Kidney epithelial cell (primary cell): ENCODE measurements at places on chromosomes 2 and 18.

GRCh38 chr2:46873604-46874068 is 42.0 kb downstream of the MCFD2 start:
- DNase-seq: peak; percentile 88

- peak; percentile 87 for DNase-seq
Observed at GRCh38 chr2:27765621-27766286, 5.8 kb upstream of the MRPL33 start.

DNA sequence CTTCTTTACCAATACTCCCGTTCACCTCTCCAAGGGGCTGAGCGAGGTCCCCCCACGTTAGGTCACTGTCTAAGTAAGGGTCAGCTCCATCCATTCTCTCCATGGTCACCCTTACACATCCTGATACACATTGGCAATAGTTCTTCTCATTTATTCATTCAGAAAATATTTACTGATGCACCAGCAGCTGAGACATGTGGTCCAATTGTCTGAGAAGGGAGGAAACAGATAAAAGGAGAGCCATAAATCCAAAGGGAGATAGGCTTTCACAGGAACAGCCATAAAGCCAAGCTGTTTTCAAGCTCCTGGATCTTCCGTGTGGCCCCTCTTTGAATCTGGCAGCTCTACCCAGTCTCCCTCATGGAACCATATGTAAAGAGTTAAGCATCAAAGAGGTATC is 121.2 kb downstream of the TXNL1 start:
- DNase-seq: no peak

DNA sequence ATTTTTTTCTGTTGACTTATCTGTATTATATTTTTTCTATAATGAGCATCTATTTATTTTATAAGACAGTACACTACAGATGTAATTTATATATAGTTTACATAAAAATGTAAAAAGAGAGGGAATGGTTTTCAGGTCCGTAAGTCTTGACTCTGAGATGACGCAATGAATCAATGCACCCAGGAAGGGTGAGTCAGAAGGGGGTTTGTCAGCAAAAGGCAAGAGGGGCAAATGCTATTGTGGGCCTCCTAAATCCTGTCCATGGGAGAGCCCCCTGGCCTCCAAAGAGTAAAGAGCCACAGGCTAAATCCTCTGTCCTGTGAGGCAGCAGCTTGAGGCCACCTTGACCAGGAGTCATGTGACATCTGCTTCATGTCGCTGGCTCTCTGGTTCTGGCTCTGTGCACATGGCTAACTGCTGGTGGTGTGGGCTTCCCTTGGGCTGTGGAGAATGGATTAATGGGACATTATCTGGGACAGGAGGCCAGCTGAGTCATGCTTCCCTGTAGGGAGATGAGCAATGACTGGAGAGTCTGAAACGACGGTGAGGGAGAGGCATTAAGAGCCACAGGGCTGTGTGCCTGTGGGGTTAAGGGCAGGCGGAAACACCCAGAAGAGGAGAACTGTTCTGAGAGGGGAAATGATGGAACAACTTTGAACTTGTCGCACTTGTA is 22.8 kb upstream of the ASB18 start:
- DNase-seq: peak; percentile 10

DNA sequence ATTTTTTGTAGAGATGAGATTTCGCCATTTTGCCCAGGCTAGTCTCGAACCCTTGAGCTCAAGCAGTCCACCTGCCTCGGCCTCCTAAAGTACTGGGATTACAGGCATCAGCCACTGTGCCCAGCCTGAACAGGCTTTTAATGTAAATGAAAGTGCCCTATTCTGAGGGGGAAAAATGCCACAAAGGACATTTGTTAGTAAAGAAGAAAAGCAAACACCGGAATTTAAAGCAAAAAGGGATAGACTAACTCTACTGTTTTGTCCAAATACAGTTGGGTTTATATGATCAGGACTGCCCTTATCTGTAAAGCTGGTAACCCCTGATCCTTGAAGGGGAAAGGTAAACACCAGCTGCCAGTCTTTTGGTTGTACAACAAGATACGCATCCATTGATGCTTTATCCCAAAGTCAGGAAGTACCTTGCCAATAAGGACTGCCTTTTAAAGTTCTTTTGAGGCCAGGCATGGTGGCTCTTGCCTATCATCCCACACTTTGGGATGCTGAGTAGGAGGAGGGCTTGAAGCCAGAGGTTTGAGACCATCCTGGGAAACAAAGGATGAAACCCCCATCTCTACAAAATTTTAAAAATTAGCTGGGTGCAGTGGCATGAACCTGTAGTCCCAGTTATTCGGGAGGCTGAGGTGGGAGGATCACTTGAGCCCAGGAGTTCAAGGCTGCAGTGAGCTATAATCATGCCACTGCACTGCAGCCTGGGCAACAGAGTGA is 13.1 kb downstream of the CLEC4F start:
- no peak for DNase-seq

- DNase-seq: peak; percentile 19
Observed at GRCh38 chr18:36872329-36872728, 43.4 kb downstream of the KIAA1328 start.

GRCh38 chr2:156317631-156318030 is 14.9 kb downstream of the NR4A2 start:
- DNase-seq: no peak

DNA sequence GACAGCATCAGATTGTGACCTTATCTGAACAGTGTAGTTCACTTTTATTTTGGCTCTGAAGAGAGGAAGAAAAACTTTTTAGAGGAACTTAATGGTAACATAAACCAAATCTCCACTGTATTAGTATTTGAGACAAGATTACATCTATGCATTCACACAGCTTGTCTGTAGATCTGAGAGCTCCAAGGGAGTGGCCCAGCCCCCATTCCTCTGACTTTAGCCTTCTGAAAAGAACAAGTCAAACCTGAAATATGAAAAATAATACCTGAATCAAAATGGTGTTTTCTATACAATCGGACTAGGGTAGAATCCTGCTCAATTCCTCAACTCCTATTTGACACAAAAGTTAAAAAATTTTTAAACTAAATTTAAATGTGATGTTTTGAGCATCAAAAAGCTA is 23.1 kb downstream of the STARD7 start:
- no peak for DNase-seq

GRCh38 chr18:63319383-63320122 is at the start of gene BCL2:
Gene BCL2, minus strand, starts transcription at chr18:63319769.
- DNase-seq: no peak

DNA sequence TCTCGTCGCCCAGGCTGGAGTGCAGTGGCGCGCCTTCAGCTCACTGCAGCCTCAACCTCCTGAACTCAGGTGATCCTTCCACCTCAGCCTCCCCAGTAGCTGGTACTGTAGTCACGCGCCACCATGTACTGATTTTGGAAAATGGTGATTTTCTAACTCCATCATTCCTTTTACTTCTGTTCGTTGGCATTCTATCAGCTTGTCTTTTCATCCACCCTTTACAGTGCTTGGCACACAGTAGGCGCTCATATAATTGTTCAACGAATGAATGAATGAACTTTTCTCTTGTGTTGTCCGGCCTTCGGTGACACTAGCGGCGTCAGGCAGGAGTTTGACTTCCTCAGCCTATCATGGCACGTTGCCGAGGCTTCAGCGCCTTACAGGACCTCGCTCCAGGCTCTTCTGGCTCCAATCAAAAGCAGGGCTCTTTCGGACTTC is 373 bp upstream of the MTHFD2 start:
- DNase-seq: peak; percentile 97

- no peak for DNase-seq
Observed at GRCh38 chr2:11559786-11560155, 25.9 kb downstream of the GREB1 start.

- DNase-seq: no peak
Observed at GRCh38 chr2:47128705-47129104, 26.4 kb downstream of the STPG4 start.

- no peak for DNase-seq
Observed at GRCh38 chr2:70469961-70470360, 83.7 kb downstream of the TGFA start.

DNA sequence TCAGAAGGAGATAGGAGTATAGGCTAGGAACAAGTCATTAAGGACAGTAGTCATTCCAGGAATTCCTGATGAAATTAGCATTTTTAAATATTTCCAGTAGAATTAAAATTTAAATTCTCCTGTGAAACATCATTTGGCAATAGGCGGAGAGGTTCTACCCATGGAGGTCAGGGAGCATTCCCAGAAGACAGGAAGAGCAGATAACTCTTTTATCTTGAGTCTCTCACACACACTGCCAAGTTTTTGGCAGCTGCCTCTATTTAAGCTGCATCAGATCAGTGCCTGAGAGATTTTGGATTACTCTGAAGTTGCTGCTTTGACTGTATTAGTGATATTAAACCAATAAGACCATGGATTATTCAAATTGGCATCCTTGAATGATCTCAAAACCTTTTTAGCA is 714.7 kb downstream of the EPHA4 start:
- DNase-seq: no peak

DNA sequence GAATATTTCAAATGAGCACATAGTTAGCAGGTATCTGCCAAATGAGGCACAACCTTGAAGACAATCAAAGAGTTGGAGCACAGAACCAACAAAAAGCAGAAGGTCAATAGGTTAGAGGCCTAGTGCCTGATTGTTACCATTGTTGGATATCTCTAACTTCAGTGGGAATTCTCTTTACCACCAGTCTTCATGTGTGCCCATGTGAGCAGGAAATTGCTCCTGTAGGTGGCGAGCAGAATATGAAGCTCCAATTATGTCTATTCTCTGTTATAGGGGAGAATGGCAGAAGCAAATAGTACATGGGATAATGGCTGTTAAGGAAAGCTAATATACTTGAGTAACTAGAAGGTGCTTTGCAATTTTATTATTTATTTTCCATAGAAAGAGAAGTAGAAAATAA is 14.9 kb upstream of the ZNF385B start:
- DNase-seq: no peak

DNA sequence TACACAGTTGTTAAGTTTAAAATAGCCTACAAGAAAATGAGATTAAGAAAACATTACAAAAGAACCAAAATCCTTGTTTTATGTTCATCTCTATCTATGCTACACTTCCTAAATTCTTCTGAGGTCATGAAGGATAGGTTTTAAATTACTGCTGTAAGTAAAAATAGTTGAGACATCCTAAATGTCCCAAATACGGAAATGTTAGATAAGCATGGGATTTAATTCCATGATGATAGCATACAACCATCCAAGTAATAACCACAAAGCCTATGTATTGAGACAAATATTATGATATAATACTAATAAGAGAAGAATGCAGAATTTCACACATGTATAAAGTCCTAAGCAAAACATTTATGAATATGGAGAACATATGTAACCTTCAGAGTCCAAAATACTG is 34.1 kb downstream of the PIEZO2 start:
- no peak for DNase-seq

- DNase-seq: peak; percentile 10
Observed at GRCh38 chr2:145194673-145195072, 674.8 kb upstream of the ZEB2 start.

DNA sequence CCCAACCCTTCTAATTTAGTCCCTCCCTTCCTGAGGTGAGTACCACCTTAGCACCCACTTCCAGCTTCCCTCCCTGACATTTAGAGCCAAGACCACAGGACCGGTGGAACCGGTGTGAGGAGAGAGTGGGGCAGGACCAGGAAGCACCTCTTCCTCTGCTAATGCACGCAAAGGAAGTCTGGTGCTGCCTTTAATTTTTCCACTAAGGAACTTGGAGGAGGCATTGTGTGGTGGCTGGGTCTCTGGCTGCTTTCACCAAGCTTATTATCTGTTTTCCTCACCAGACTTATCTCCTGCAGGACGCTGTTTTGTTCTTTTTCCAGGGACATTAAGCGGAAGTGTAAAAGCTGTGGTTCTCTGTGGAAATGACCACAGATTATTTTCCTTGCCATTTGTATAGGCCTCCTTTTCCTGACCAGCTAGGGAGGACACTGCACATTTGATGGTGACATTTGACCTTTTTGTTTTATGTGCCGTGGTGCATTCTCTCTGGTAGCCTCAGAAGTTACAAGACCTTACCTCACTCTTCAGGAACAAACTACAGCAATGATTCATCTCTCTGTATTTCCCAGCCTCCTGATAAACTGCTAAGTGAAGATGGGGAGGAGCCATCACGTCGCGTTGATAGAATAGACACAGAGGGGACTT is 39.8 kb upstream of the SPTBN1 start:
- peak; percentile 18 for DNase-seq

- no peak for DNase-seq
Observed at GRCh38 chr2:75641587-75641986, 5.0 kb upstream of the MRPL19 start.

DNA sequence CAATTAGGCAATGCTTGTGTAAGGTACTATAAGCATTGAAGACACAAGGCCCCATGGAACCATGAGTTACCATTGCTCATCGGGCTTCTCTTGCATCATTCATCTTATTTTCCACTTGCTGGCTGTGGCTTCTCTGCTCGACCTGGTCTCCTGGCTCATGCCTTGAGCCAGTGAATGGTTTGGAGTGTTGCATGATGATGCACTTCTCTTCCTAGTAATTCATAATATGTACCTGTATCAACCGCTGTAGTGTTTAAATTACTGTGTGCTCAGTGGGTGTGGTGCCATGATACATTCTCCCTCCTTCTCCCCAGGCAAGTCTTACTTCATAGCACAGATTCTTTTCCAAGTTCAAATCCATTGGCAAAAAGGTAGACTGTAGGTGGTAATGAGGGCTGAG is 66.8 kb downstream of the ABCA12 start:
- no peak for DNase-seq

DNA sequence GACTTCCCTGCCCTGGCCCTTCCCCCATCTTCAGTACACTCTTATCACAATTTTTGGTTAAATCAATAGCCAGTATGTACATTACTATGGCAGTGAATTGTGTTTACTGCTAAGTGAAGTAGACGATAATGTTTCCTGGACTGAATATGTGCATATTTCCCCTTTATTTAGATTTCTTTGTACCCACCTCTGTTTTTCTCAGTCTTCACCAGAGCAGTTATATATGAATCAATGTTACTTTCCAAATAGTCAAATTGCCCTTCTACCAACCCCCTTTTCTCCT is 97.1 kb upstream of the HS6ST1 start:
- DNase-seq: no peak

DNA sequence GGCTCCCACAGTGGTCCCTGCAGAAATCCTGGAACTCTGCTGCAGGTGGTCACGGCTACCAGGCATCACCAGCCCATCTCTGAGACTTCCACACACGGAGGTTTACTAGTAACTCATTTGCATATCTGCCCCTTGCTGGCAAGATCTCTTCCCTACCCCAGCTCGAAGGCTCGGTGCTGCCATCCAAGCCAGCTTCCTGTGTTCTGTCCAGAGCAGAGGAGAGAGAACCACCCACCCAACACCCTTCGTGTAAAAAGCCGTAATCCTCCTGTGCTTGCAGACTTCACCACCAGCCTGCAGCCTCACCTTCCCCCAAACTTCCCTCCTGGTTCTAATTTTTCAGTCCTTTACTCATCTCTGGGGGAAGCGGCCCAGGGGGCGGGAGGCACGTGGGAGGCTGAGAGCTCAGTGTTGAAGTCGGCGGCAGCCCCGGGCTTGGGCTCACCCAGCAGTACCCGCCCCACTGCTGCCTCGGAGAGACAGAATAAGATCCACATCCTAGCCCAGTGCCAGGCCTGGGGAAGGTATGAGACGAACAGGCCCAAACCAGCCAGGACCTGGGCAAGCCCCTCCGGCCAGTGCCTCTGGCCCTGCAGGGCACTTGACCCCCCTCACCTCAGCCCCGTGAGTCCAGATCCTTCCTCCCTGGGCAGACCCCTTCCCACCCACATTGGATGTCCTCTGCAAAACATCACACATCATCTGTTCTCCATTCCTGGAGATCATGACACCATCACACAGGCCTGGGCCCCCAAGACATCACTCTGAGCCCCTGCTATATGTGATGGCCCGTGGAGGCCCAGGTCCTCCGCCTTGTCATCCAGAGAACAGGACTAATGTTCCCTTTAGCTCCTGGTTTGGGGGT is 145.8 kb upstream of the ID2 start:
- no peak for DNase-seq
